Coronary artery (tissue), 2 donors: ENCODE measurements at places on chromosomes 12 and 14.

DNA sequence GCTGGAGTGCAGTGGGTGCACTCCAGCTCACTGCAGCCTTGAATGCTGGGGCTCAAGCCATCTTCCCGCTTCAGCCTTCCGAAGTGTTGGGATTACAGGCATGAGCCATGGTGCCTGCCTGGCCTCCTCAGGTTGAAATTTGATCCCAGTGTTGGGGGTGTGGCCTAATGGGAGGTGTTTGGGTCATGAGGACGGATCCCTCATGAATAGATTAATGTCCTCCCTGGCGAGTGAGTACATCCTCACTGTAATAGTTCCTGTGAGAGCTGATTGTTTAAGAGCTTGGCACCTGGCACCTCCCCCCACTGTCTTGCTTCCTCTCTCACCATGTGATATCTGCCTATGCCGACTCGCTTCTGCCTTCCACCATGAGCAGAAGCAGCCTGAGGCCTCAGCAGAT lies 84.7 kb downstream of the TSPAN9 start:
- DNase-seq = no peak

DNA sequence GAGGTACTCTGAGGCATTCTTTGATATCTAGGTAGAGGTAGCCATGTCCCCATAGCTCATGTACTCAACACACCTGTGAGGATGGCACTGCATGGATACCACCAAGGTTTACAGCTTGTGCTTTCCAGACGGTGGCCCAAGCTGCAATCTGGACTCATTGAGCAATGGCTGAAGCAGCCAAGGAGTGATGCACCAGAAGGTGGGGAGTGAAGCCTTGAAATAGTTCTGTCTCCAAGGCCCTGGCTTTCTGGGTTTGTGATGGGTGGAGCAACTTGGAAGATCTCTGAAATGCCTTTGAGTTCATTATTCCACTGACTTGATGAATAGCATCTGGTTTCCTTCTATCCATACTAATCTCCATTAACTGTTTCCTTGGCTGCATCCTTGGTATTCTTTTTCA lies 290.0 kb upstream of the NOVA1 start:
- peak; percentile 73 for DNase-seq

DNA sequence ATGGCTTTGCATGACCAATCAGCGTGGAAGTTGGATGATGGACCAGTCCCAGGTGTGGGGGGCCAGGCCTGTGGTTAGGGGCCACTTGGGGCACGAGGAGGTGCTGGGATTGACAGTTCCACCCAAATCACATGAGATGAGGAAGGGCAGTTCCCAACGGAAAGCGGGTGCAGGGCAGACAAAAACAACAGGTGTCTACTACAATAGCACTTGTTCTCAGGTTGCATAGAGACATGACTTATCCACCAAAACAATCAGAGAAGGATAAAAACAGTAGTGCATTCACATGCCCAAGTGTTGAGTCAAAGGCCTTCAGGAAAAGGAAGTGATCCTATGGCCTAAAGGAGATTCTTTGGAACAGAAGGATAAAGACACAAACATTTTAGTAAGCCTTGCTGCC lies 14.6 kb upstream of the EIF2B2 start:
- no peak for DNase-seq

DNA sequence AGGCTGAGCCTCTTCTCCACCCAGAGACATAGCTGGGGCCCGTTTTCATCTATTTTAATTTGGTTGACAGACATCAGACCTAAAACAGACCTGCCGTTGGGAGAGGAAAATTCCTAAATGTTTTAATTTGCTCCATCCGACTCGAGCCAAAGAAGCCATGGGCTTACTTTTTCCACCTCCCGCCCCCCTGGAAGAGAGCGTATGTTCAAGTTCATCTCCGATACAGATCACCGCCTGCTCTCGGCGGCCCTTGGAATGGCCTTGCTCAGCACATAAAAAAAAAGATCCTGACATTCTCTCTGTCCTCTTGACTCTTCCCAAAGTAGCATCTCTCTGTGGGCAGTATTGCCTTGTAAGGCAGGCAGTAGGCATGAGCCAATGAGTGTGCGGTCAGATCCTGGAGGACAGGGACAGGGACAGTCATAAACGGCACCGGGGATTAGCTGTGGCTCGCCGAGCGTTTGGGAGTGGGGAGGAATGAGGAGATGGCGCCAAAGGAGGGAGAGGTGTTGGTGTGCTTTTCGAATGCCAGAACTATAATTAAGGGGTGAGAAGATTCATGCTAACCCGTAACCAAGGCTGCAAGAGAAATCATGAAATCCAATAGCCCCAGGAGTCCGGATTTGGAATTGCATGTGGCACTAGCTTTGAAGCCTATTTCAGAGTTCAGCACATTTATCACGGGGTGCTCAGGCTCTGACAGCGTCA lies 47.9 kb upstream of the MEG3 start:
- no peak for DNase-seq

DNA sequence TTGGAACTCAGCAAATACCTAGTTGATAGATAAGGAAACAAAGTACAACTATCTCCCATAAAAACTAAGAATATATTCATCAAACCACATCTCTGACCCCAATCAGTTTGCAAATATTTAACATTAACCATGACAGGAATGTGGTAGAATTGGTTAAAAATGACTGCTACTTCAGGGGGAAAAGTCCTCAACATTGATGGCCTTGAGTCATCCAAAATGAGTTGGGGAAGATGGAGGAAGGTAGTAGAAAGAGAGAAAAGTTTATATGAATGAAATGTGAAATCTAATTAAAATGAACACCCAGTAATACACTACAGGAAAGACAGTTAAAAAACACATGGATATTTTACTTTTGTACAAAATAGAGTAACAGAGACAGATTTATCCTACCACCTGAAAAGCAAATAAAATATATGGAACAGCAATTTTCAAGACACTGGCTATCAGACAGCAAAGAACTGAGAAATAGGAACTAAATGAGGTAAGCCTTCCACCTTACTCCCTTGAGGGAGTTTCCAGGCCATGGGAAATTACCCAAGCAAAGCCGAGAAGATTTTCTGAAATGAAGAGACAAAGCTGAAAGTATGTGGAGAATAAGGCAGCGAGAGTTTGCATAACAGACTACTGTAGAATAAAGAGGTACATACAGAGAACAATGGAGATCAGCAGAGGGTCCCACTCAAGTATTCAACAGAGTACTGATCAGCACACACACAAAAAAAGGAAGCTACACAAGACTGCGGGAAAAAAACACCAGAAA lies 49.6 kb downstream of the TC2N start:
- DNase-seq = no peak

DNA sequence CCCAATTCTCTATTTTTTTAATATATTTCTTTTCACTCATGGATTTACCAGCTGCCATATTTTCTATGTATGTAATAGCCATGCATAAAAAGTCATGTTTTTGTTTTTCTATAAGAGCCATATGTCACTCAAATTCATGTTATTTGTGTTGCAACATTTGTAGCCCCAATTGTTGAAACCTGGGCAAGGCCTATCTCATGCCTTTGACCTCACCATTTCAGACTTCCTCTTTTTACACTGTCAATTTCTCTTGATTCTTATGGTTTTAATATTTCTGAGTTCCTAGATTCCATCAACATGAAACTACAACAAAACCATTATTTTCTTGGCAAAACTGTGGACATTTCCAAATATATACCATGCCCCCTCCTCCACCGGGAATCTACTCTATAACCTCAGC lies 647.5 kb downstream of the C12orf50 start:
- DNase-seq = no peak

DNA sequence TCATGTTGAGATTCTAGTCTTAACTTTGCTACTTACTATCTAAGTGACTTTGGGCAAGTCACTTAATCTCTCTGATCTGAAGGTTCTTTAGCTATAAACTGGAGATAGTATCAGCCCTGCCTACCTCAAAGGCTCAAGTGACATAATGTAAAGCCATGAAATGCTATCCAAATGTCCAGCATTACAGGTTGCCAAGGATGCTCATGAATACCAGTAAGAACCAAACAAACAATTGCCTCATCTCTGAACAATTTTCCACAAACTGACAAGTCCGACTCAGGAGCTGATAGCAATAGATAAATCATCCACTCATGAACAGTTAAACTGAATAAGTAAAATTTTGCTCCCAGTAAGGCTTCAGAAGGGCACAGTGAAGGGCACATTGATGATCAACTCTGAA lies 51.5 kb downstream of the LMNTD1 start:
- DNase-seq = no peak

DNA sequence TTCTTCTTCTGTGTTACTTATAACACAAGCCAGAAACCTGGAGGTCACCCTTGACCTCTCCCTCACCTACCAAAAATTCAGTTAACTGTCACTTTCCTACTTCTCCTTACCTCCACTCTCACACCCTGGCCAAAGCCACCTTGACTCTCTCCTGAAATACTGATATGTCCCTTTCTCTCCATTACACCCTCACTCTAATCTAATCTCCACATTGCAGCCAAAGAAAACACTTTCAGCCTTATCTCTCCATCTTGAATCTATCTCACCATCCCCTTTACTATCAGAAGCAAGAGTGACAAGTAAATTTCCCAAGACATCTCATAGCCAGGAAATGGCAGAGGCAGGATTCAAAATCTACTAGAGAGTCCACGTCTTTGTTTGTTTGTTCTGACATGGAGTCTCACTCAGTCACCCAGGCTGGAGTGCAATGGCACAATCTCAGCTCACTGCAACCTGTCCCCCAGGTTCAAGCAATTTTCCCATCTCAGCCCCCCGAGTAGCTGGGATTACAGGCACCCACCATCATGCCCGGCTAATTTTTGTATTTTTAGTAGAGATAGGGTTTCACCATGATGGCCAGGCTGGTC lies 28.0 kb upstream of the USP15 start:
- DNase-seq = no peak

GRCh38 chr12:11812586-11813437 lies 163.3 kb downstream of the ETV6 start:
- DNase-seq = no peak
